Left lung (tissue), 14 donors: ENCODE measurements at places on chromosomes 5 and 9. TPM values are rescaled to one million over a fixed set of nuclear protein-coding genes. Genes with fewer than 3 reads are reported as not detected.

Gene BAAT
- 0.44 TPM for polyA plus RNA-seq

Gene HRH2
- polyA plus RNA-seq = 8.0 TPM

Gene DIRAS2
- 0.58 TPM for polyA plus RNA-seq

Gene ST6GALNAC4
- polyA plus RNA-seq = 25.6 TPM

Gene SURF1
- polyA plus RNA-seq = 35.2 TPM

Gene DOK3
- 5.8 TPM for polyA plus RNA-seq

Gene ADAMTS12
- polyA plus RNA-seq = 42.8 TPM

Gene NIPAL4
- polyA plus RNA-seq = 0.11 TPM

Gene PPP1R26
- 31.5 TPM for polyA plus RNA-seq

Gene PCDHA7
- polyA plus RNA-seq = 0.34 TPM

Gene IFNK
- polyA plus RNA-seq = not detected

Gene MYOT
- 1.1 TPM for polyA plus RNA-seq

Gene INSL6
- 0.53 TPM for polyA plus RNA-seq

Gene CDH18
- 1.0 TPM for polyA plus RNA-seq

GRCh38 chr5:175610898-175611297 lies 47.0 kb upstream of the HRH2 start:
- no peak for DNase-seq

DNA sequence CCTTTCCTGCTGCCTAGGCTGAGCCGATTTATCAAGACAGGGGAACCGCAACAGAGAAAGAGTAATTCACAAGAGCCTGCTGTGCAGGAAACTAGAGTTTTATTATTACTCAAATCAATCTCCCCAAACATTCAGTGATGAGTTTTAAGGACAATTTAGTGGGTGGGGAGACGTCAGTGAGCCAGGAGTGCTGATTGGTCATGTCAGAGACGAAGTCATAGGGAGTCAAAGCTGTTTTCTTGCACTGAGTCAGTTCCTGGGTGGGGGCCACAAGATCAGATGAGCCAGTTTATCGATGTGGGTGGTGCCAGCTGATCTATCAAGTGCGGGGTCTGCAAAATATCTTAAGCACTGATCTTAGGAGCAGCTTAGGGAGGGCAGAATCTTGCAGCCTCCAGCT lies 19.0 kb downstream of the SNX24 start:
- no peak for DNase-seq

DNA sequence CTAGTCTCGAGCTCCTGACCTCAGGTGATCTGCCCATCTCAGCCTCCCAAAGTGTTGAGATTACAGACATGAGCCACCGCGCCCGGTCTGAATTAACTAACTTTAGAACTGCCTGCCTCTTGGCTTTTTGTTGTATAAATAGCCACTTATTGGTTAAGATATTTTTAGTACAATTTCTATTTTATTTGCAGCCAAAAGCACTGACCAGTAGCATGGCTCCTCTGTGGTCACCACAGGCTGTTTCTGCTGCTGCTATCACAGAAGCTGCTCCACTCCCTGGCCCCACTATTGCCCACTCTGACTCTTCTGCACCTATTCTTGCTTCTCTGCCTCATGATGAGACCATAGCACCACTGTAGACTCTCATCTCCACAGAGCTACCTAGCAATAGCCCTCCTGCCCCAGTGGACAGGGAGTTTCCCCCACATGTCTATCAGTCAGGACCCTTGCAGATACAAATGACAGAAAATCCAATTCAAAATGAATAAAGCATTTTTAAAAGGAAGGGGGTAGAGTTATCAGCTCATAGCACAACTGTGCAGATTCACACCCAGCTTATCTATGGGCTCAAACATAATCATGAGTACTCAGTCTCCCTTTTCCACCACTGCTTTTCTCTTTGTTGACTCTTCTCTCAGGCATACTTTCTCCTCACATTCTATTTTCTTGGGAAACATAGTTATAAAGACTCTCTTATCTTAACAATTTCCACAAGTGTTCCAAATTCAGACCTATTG lies 151.8 kb upstream of the EPB41L4A start:
- no peak for DNase-seq

DNA sequence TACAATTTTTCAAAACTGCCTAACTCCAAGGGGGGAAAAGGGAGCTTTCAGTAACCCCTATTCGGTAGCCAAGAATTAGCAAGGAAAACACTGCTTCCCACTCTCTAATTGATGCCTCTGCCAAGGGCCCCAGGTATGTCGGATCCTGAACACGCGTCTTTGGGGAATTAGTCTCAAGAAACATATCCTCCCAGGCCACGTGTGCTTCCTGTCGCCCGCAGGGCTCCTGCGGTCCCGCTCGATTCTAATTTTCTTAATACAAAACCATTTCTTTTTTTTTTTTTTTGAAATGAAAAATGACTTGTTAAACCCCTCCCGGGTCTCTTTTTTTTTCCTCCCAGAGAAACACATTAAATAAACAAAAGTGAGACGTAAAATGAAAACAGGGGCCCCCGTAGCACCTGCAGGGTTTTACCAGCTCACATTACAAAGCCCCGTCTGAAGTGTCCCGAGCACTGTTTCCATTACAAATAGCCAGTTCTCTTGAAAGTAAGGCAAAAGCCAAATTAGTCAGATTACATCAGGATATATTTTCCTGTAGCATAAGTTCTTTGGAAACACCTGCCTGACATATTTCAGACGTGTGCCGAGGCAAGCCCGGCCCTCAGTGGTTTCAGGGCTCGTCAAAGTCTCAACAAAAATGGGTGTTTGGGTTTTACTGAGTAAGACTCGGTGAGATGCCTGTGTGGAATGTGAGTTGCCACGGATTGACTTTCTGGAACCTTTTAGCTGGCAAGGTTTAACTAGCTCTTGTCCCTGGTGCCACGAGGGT lies 21.5 kb downstream of the SMIM23 start:
- DNase-seq = no peak

DNA sequence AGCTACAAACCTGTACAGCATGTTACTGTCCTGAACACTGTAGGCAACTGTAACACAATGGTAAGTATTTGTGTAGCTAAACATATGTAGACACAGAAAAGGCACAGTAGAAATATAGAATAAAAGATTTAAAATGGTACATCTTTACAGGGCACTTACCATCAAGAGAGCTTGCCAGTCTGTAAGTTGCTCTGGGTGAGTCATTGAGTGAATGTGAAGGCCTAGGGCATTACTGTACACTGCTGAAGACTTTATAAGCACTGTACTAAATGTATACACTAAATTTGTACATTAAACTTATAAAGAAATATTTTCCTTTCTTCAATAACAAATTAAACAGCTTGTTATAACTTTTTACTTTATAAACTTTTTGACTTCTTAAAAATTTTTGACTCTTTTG lies 20.5 kb downstream of the ADRB2 start:
- no peak for DNase-seq

GRCh38 chr5:56761151-56761885 lies 54.0 kb upstream of the MAP3K1 start:
- DNase-seq = no peak

GRCh38 chr5:142684508-142685041 lies 1.3 kb downstream of the FGF1 start:
- no peak for DNase-seq

GRCh38 chr5:76199336-76200318 lies 116.4 kb downstream of the SV2C start:
- no peak for DNase-seq

- DNase-seq = no peak
Measured at GRCh38 chr9:114413861-114414301, 26.1 kb upstream of the AKNA start.

- no peak for DNase-seq
Measured at GRCh38 chr9:14445946-14446345, 132.0 kb upstream of the NFIB start.

DNA sequence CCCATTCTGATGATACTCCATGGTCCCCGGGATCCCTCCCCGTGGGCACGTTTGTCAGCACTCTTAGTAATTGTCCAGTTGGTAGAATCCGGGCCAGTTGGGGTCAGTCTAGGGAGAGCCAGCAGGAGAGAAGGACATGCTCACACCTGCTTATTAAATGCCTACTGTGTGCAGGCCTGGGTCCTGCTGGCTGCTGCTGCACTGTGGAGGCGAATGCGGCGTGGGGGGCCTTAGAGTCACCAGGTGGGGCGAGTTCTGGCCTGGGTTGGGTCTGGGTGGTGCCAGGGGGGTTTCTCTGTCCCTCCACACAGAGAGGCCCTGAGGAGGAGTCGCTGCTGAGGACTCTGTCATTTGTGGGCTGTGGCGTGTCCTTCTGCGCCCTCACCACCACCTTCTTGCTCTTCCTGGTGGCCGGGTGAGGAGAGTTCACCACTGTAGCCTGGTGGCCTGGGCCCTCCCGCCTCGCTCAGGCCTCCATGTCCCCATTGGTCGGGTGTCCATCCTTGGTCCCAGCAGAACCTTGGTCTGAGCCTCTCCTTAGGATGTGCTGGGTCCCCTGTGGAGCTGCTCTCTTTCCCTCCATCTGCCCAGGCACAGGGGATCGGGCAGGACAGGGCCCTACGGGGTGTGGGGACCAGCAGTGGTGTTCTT lies 17.3 kb downstream of the ADGRD2 start:
- DNase-seq = peak; percentile 20

DNA sequence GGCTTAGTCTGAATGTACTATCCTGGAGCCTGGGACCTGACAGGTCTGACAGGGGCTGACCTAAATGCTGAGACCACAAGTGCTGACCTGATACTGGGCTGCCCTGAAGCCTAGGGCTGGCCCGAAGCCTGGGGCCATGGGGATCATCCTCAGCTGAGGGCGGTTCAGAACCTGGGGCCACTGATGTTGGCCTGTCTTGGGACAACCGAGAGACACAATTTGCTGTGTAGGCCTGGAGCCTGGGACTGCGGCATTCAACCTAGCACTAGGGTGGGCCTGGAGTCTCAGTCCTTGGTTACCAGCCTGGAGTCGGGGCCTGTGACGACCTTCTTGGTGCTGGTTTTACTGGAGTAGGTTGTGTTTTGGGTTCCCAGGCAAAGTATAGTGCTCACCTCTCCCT lies 46.3 kb downstream of the SRFBP1 start:
- no peak for DNase-seq

GRCh38 chr5:15585841-15586591 lies 86.0 kb downstream of the FBXL7 start:
- no peak for DNase-seq

GRCh38 chr5:96079075-96079474 lies 117.4 kb upstream of the ELL2 start:
- DNase-seq = no peak

DNA sequence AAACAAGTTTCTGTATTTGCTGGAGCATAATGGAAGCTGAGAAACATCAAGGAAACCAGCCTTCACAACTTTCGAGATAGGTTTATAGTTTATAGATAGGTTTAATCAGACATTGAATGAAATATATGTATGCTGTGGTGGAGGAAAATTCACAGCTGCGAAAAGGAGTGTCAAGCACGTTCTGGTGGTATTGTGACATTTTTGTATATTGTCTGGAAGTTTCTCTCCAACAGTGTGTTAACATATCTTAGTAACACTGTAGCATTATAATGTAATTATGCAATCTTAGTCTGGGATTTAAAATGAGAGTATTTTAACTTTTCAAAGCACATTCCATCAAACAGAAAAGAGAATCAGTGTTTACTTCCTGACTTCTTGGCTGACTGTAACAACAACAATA lies 50.0 kb downstream of the FCHO2 start:
- peak; percentile 19 for DNase-seq

DNA sequence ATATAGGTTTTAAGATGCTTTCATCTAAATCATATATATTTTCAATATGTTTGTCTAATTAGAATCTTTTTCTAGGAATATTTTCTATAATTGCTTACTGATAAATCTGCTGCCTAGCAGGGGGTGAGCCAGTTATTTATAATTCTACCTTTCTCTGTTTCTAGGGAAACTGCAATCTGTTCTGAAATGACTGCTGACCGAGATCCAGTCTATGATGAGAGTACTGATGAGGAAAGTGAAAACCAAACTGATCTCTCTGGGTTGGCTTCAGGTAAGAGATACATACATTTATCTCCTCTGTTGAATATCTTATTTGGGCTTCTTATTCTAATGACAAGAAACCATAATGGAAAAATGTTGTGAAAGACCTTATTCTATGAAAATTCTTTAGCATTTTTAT lies 127.3 kb downstream of the XRCC4 start:
- DNase-seq = no peak

- no peak for DNase-seq
Measured at GRCh38 chr5:68115584-68115983, 100.0 kb upstream of the PIK3R1 start.

DNA sequence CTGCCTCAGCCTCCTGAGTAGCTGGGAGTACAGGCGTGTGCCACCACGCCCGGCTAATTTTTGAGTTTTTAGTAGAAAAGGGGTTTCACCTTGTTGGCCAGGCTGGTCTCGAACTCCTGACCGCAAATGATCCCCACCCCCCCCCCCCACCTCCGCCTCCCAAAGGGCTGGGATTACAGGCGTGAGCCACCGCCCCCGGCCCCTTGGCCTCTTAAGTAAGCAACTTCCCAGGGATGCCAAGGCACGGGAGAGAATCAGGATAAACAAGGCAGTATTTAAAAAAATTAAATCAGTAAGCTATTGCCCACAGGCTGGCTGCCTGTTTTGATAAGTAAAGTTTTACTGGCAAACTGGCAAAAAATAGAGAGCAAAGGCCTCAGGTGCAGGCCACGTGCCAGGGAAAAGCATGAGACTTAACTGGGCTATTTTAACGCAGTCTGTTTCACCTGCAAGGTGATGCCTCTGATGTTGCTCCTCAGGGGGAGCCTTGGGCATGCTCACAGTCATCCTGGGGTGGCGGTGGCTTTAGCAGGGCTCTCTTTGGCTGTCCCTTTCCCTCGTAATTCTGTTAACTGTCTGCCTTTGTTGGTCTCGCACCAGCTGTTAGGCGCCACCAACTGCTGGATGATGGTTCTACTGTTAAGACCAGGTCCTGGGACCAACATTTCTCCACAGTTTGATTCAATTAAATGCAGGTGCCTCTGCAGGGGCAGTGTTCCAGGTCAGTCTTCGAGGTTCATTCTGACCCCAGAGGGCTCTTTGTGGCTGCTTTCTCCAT lies 19.4 kb upstream of the RNF130 start:
- no peak for DNase-seq

GRCh38 chr5:176823869-176824412 lies 13.6 kb downstream of the UNC5A start:
- no peak for DNase-seq

DNA sequence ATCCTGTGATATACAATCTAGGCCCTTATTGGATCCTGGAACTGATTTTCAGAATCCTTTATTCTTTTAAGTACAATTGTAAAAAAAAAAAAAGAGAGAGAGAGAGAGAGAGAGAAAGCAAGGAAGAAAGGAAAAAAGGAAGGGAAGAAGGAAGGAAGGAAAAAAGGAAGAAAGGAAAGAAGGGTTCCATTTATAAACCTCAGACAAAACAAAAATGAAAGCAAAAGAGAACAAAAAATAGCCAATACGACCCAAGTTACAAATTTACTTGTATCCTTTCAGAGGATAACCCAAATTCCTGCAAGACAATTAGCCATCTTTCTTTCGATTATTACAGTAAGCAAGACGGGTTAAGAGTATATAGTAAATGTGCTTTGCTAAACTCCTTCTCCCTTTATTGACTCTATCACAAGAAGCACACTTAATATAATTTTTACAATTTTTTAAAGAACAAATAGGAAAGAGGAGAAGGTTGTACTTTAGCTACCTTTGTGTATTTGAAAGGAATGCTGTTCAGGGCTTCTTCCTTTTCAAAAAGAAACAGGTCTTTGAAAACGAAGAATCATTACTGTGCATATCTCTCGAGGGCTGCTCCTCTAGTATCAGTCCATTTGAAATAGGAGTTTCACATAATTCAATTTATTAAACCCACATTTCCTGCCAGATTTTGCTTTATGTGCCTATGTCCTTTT lies 543.3 kb downstream of the RAB3C start:
- DNase-seq = no peak

- DNase-seq = no peak
Measured at GRCh38 chr5:29960323-29960722, 1233.2 kb upstream of the CDH6 start.
